Memory B cell (primary cell): ENCODE measurements at places on chromosomes 16 and 17.
A peak's percentile ranks its signal among the peaks of the same experiment; 100 is the strongest.

- DNase-seq: no peak
These were observed 174.3 kb upstream of the NLRP1 start for GRCh38 chr17:5758651-5759050.

- DNase-seq: no peak
These were observed 65.2 kb downstream of the CYTH1 start for GRCh38 chr17:78716814-78717393.

DNA sequence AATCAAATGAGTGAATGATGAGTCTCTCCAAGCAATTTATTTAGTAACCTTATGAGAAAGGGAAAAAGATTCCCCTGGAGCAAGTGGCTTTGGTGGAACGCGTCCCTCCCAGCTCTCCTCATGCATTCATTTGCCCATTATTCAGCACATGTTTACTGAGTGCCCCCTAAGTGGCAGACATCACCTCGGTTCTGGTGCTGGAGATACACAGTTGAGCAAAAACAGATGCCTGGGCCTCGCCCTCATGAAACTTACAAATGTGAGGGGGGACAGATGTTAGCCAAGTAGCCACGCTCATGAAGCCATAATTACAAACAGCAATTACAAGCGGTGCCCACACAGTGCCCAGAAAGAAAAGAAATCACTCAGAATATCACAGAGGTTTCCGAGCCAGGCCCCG lies 45.1 kb upstream of the CIBAR2 start:
- no peak for DNase-seq

GRCh38 chr16:20911361-20911760 lies 10.8 kb downstream of the LYRM1 start:
- no peak for DNase-seq

DNA sequence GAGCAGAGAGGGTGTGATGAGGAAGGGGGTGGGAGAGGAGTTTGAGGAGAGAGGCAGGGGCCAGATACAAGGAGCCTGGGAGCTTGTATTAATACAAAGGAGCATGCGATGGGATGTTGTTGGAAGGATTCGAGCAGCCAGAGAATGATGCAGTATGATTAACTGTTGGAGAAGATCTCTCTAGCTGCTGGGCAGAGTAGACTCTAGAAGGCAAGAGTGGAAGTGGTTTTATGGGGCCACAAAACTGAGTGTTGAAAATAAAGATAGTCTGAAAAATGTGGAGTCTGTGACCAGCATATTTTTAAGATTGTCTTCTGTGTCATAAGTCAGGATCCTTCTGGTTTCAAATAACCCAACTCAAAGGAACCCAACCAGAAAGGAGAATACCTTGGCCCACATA lies 98.3 kb downstream of the MSI2 start:
- no peak for DNase-seq

DNA sequence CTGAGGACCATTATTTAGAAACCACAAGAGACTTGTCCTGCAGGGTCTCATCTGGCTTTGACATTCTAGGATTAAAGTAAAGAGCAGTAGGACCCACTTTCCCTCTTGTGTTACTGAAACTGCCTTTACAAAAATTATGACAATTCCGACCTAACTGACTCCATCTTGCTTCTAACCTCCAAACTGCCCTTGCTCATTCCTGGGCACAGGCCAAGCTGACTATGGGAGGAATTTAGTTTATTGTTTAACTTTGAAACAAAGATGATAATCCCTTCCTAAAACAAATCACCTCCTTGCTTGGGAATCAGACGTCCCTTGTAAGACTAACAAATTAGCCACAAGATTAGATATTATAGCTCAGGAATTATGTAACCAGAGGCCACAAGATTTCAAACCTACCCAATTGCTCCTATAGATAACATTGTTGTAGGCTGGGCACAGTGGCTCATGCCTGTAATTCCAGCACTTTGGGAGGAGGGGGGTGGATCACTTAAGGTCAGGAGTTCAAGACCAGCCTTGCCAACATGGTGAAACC lies 87.0 kb upstream of the FBXO47 start:
- no peak for DNase-seq

DNA sequence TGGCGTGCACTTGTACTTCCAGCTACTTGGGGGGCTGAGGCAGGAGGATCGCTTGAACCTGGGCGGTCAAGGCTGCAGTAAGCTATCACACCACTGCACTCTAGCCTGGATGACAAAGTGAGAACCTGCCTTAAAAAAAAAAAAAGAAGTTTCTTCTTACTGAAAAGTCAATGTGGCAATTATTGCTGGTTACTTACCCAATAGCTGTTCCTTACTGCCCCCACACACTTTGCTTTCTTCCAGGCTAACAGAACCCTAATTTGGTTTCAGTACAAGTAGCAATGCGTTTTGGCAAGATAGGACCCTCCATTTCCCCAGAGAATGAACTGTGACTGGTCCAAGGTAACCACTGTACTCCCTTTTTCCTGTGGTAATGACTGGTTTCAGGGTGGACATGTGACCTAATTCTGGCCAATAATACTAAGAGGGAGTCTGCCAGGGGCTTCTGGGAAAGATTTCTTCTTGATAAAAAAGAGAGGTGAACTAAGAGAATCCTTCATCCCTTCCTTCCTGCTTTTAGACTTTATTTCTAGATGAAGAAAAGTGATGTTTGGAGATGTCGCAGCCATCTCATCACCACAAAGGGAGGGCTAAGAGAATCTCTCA lies 58.8 kb upstream of the MSI2 start:
- no peak for DNase-seq

GRCh38 chr17:18258356-18259038 lies at the start of gene FLII:
TSS of gene FLII (minus strand) at chr17:18258738. CDS start at chr17:18258690, 48 bp downstream.
- peak; percentile 63 for DNase-seq

DNA sequence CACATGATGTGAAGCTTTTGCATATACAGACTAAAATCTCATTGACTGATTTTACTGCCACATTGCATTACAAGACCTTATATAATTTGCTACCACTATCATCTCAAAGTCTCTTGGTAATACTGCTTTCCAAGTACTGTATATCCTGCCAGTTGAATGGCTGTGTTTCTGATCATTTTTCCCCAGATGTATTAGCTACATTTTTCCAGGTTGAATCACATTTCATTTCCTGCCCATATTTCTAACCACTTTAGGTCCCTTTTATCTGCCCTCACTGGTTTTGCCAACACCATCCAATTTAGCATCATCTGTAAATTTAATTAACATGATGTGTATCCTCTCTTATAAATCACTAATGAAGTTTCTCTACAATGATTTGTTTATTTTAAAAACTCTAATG lies 365.7 kb upstream of the PMFBP1 start:
- DNase-seq: no peak

GRCh38 chr17:57876866-57877237 lies 27.0 kb upstream of the MRPS23 start:
- no peak for DNase-seq
